Activated T-helper 17 cell treated with anti-CD3 and anti-CD28 coated beads, Interleukin-2, amount 50 U/mL, for 72 hours (primary cell): ENCODE measurements at places on chromosomes 3 and 15.

- ATAC-seq: no peak
Measured at GRCh38 chr3:159627229-159627628, 361.4 kb upstream of the IL12A start.

- ATAC-seq: peak; percentile 67
Measured at GRCh38 chr15:63374686-63375520, 6.7 kb downstream of the CA12 start.

GRCh38 chr3:17238023-17238422, 353.3 kb downstream of the PLCL2 start:
- ATAC-seq: no peak

- ATAC-seq: no peak
Measured at GRCh38 chr3:61715886-61716527, 154.6 kb downstream of the PTPRG start.

DNA sequence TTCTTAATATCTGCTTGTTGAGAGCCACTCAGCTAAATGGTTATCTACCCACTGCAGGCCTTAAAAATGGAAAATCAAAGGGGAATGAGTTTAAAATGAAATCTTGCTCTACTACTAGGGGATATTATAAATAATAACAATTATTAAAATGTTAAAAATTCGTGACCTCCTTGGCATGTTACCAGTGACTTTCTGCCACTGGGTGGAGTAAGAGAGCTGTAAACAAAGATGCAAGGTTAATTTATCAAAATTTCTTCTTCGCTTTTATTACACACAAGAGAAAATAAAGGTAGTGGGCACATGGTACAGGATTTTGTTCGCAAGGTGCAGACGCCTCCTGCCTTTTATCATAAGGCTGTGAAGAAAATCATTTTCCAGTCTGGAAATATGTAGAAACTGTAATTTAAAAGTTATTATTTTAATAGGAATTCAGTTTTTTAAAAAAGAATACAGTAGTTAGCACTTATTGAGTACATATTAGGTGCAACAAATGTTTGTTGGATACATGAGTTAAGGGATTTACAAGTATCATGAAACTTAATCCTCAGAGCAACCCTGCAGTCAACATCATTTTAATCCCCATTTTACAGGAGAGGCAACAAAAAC, 272.6 kb downstream of the SUCLG2 start:
- ATAC-seq: no peak
